ENCODE measurements at places on chromosomes 3 and 15.

DNA sequence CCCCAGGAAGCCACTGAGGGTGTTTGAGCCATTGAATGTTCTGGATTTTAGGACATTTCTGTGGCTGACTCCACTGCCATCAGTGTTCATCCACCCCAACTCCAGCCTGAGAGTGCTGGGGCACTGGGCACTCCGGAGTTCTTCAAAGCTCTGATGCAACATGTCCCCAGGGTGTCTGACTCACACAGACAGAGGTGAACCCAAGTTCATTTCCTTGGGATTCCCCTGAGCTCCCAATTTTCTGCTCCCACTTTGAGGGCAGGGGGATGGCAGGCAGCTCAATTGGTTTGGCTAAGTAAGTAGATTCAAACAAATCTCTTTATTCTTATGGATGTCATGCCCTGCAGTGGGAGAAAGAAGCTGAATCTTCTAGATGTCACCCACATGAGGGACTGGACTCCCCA lies 2.2 kb downstream of the STRA6 start:
- DNase-seq, result no peak

DNA sequence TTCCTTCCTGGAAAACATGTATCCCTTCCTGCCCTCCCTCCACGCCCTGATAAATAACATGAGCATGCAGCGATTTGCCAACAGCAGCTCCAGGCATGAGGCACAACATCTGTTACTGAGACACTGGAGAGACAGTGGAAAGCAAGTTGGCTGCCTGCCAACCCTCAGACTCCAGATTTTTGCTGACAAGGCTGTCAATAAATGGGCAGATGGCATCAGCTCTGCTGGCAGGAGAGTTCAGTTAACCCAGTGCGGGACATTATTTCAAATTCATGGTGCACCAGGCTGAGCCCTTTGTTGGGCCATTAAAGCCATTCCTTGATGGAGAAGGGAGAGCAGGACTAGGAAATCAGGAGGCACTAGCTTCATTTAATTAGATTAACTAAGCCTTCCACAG lies 293.3 kb downstream of the MEX3B start:
- peak; percentile 21 for DNase-seq

GRCh38 chr15:78996894-78997275 lies 52.0 kb upstream of the CTSH start:
- DNase-seq, result no peak

DNA sequence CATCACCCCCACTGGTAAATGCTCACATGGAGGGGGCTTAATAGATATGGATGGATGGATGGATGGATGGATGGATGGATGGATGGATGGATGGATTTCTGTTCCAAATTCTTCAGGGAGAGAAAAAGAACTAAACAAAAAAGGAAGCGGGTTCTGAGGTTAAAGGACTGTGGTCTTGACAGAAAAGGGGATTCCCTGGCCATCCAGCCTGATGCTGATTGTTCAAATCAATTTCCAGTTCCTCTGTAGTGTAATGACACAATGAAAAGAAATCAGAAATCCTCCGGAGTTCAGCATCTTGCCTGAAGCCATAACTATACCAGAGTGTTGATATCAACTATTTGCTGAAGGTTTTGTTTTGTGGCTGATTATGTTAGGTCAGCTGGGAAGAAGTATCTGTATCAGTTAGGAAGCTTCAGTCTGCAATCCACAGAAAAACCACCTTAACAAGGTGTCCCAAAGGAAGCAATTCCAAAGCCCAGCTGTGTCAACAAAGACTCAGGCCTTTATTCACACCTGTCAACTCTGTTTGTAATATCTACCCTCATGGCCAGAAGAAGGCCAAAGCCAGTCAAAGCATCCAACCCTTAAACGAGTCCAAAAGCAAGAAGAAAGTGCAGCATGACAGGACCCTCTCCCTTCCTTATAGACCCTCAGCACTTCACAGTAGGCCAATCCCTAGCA lies 24.5 kb upstream of the RASA2 start:
- DNase-seq, result no peak

GRCh38 chr3:194781617-194782016 lies 95.9 kb downstream of the FAM43A start:
- DNase-seq, result no peak

DNA sequence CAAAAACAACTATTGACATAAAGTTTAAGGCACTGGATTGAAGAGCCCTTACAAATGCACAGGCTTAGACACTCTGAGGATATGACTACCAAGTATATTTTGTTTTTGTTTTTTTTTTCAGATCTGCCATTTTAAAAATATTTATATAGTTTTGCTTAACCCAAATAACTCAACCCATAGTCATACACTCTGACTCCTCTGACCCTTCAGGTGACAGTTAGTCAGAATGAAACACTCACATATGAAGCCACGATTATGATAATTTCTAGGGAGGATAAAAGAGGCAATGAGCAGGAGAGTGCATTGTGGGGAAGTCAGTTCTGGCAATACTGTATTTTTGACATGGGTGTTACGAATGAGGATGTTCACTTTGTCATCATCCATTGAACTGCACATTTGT lies 774.7 kb downstream of the MECOM start:
- no peak for DNase-seq

DNA sequence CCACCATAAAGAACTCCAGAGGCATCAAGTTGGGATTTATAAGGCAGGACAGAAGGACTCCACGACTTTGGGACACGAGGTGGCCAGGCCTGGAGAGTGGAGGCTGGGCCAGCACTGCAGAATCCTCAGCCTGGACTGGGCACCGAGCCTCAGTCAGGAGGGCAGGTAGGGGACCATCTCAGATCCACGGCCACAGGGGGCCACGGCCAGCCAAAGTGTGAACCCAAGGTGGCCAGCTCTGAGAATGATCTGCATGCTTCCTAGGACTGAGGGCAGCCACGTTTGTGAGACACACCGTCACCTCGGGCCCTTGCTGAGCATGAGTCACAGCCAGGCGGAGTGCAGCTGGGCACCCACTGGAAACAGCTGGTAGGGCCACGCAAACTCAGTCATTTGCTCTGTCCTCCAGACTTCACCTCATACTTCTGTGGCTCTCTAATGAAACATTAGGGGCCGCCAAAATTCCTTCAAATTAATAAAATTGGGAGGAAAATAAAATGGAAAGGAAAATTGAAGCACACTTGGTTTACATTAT lies 65.8 kb downstream of the CTNNB1 start:
- no peak for DNase-seq

DNA sequence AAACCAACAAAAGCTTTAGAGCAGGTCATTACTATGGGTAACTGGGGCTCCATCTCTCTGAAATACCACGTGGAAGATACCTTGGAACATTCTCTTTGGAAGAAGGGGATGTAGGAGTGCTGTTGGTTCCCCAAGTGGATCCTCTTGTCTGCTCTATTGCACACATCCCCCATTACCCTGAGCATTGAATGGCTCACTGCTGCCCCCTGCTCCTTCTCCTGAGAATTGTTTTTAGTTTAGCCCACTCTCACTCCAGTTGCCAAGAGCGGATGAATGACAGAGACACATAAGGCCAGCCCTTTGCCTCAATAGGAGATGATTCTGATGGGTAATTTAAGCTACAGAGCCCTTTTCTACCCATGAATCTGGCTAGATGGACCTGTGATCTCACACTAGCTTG lies 135.6 kb upstream of the SUCLG2 start:
- peak; percentile 42 for DNase-seq

DNA sequence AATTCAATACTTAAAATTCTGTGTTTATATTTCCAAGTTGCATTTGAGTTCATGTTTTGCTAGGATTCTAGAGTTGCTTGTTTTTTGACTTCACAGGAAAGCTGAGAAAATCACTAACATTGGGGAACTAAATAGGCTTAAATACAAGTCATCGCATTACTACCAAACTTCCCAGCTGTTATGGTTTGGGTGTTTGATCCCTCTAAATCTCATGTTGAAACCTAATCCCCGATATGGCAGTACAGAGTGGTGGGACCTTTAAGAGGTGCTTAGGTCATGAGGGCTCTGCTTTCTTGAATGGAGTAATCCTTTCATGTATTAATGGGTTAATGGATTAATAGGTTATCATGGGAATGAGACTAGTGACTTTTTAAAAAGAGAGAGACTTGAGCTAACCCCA lies 77.2 kb upstream of the ARPP21 start:
- DNase-seq, result no peak

DNA sequence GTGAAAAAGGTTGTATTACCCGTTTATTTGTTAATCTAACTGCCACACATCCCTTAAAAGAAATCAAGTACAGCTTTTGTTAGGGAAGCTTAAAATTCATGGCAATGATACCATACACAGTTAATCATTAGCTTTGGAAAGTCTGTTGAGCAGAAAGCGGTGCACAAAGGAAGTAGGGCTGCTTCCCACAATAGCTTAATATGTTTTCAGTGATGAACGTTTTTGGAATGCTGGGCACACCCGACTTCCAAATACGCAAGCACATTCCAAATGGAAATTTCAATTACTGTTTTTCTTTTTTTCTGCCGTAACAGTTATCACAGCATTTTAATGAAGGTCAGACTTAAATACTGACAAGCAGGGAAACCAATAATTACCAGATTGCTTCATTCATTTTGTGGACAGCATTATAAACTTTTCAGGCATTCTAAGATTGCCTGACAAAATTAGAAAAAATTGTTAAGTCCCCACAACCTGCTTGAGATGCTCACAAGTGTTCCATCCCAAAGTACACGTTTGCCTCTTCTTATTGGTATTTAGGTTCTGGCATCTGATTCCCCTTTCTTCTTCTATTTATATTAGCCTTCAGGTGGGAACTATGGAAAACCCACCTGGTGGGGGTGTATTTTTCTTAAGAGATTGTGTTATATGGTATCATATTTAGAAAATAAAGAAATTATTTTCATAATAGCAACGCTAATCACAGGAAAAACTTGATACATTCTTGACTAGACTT lies 1.1 kb upstream of the ECT2 start:
- peak; percentile 8 for DNase-seq

GRCh38 chr3:168933614-168934013 lies 729.9 kb downstream of the MECOM start:
- no peak for DNase-seq

- no peak for DNase-seq
Measured at GRCh38 chr3:183369627-183370026, 58.8 kb downstream of the MCF2L2 start.

GRCh38 chr15:35606450-35606779 lies 60.5 kb upstream of the DPH6 start:
- DNase-seq, result no peak

DNA sequence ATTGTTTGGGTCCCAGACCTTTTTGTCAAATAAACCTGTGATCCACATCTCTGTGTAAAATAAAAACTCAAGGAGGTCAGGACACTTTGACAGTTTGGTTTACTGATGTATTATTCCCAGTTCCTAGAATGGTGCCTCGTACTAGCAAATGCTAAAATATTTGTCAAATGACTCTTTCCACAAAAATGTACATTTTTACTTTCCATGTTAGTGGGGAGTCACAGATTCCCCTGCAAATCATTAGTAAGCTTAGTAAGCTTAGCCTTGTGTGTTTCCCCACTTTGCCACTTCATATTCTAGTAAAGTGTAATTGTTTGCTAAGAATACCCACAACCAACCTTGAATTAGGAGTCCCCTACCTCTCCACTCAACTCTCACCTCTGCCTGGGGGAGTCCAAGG lies 2.4 kb upstream of the MAGI1 start:
- DNase-seq, result no peak

DNA sequence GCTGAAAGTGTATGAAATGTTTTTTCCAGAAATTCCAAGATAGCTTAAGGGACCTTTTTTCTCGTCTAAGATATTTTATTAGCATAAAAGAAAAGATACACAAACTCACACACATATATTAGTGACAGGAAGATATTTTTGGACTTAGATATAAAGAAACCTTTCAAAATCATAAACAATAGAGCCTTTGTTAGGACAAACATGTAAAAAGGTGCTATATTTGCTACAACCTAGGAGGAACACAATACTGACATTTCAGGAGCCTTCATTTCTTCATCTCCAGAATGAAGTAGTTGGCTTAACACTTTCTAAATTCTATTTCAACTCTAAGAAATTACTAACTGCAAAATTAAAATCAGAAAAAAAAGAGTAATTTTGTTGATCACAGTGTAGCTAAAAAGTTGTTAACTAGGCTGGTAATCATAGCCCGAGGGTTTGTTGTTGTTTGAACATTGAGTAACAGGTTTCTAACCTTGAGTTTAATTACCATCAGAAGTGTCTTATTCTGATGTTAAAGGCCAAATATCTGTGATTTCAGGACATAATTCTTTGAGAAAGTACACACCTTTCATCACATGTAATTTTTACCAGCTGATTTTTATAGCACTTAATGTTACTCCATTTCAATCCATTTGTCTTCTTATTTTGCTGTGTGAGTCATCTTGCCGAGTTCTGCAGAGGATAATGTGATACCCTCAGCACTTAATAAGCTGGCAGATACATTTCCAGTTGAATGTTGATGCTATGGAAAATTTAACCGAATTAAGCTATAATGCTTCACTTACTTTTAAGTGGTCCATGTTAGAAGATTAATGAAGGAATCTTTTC lies 97.3 kb downstream of the MBNL1 start:
- DNase-seq, result no peak

DNA sequence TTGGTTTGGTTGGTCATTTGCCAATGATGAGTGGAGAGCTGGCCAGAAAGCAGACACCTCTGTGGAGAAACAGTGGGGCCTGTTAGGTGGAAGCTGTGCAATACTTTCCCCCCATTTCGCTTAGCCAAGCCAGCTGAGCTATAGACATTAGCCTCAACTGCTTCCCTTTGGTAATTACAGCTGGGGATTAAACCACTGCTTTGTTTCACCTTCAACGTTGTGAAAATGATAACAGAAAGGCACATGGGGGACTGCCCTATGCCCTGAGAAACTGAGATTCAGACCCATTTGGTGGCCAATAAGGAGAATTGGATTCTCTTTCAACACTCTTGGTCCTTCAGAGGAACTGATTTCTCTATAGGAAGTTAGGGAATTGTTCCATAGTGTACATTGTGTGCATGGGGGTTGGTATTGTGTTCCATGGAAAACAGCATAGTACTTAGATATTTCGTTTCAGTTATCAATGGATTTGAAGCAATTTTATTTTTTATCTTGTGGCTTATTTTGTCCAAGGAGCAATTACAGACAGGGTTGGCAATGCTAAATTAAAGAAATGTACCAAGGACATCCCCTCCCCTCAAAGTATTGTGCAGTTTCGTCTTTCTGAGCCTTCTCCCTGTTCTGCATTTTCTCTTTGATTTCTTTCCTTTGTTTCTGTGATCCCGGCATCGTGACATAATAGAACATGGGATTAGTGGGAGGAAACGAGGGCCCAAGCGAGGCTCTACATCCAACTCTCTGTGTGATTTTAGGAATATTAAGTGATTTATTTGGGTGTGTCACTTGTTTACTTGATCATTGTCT lies 194.3 kb downstream of the FNDC3B start:
- DNase-seq, result no peak

- DNase-seq, result no peak
Measured at GRCh38 chr3:140323561-140323960, 354.3 kb upstream of the TRIM42 start.

Data from cerebellar cortex (tissue), 1 donor.